NCI-H187 treated with DMSO at 0.1 percent for 48 hours (cell line): ENCODE measurements at places on chromosomes 7 and 10.

DNA sequence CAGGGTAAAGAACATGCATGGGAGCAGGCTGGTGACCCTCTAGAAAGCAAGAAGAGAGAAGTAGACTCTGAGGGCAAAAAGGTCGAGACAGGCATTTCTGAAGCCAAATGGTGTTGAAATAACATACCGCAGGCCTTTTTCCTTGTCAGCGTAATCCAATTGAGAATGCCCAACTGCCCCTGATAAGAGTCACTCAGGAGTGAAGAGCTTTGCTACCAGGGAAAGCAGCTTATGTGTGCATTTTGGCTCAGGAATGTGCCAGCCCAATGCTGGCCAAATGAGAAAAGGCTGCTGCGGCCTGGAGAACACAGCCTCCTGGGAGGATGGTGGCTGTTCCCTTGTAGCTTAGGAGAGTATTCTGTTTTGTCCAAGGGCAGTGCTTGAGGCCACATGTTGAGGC, 61.4 kb upstream of the NFKB2 start:
- no peak for DNase-seq

DNA sequence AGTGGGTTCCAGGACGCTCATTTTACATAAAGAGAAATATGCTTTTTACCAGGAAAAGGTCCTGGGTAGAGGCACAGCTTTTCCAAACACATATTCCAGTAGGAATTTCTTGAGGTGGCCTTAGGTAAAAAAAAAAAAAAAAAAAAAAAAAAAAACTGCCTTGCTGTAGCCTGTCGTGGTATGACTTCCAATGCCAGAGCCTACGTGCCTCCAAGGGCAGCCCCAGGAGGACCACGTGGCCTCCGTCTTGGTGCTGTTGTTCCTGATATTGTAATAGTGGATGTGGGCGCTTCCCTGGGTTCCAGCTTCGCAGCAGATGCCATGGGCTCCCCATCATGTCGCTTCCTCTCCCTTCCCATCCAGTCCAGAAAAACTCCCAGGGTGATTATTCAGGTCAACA, 49.3 kb downstream of the PRKAG2 start:
- DNase-seq = no peak

GRCh38 chr7:73971322-73971703, 56.7 kb upstream of the ELN start:
- DNase-seq = no peak

DNA sequence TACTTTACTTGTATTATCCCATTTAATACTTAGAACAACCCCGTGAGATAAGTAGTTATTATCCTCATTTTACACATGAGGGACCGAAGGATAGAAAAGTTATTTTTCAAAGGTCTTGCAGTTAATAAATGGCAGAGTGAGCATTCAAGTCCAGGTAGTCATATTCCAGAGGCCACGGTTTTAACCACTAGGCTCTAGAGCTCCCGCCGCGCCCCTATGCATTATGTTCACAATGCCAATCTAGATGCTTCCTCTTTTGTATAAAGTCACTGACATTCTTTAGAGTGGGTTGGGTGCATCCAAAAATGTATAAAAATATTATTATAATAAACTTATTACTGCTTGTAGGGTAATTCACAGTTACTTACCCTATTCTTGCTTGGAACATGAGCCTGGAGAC, 11.4 kb upstream of the CFAP69 start:
- no peak for DNase-seq

GRCh38 chr7:10739401-10739800, 234.3 kb upstream of the PHF14 start:
- DNase-seq = no peak
